ENCODE measurements at places on chromosomes 7 and 10.
A peak's percentile ranks its signal among the peaks of the same experiment; 100 is the strongest.

GRCh38 chr7:37212051-37212450 is 236.6 kb downstream of the ELMO1 start:
- DNase-seq: no peak

DNA sequence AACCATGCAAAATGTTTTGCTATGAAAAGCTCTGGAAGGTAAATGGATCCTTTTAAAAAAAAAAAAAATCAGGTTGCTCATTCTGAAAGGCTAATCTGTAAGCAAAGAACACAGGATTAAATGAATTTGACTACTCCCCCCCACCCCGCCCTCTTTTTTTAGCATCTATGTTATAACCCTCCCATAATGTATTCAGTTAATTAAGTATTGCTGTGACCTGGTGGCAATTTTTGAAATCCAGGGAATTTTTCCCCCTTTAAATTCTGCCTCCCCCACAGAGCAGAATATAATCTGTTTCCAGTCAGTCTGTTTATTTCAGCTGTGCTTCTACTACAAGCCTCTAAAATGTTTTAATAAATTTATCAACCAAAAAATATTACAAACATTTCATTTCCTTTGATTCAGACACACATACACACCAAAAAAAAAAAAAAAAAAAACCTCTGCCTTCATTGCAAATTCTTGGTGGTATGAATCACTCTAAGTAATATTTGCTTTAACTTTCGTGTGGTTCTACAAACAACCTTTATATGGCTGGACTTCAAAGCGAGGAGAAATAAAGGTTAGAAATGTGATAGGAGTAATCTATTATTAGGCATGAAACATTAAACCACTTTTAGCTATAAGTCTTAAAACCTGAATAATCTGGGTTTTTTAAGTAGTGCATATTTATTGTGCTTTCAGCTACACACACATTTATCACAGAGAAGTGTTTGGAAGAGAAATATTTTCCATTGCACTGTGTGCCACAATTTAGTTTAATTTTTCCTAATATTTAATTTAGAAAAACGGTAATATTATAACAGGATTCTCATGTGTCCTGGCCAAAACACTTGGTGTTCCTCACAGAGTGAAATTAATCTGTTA is 64.4 kb upstream of the ARID5B start:
- DNase-seq: no peak

DNA sequence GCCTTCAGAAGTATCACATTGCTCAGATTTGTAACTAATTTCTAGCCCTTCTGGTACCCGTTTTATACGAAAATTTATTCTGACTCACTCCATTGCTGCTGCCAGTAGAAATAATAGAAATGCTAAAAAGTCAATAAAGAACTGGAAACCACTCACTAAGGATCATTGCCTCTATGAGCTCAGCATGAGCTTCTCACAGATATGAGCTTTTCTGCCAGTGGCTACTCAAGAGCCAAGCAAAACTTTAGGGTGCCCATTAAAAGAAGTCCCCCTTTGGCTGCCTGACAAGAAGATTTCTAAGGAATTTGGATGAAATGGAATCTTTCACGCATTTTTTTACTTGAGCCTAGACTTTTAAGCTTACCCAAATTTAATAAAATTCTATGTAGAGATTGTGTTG is 52.5 kb downstream of the GPR37 start:
- DNase-seq: no peak

- DNase-seq: peak; percentile 26
These were observed 125.5 kb downstream of the CLEC2L start for GRCh38 chr7:139648941-139649425.

DNA sequence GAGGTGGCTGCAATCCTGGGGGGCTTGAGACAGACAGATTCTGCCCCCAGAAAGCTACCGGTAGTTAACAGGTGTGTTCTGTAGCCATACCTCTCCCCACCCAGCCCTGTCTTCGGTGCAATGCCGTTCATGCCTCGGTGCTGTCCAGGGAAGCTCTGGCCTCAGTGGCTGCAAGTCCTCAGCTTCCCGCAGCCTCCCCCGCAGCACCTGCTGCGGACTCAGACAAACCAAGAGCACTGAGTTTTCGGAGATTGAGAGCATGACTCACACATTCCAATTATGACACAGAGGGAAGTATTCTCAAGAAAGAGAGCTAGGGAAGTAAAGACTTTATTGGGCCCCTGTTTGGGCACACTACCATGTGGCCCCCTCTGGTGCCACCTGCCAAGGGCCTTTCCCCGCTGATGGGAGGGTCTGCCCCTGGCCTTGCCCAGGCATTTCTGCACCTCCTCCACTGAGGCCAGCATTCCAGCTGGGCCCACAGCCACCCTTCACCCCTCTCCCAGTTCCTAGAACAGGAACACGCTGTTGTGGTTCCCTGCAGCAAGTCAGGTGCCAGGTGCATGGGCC is 30.2 kb upstream of the EZH2 start:
- DNase-seq: no peak

DNA sequence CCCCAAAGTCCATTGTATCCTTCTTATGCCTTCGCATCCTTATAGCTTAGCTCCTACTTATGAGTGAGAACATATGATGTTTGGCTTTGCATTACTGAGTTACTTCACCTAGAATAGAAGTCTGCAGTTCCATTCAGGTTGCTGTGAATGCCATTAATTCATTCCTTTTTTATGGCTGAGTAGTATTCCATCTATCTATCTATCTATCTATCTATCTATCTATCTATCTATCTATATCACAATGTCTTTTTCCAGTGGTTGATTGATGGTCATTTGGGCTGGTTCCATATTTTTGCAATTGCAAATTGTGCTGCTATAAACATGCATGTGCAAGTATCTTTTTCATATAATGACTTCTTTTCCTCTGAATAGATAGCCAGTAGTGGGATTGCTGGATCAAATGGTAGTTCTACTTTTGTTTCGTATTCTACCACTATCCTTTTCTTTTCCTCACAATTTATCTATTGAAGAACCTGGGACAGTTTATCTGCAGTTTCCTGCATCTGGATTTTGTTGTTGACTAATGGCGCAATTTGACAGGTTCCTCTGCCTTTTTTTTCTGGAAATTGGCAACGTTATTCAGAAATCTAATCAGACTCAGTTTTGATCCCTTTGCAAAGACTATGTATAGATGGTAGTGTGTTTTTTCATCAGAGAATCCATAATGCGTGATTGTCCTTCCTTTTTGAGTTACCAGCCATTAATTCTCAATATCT is 287.2 kb downstream of the ARL4A start:
- DNase-seq: no peak

- DNase-seq: no peak
These were observed 552.7 kb downstream of the DNAJB6 start for GRCh38 chr7:157889480-157889879.

DNA sequence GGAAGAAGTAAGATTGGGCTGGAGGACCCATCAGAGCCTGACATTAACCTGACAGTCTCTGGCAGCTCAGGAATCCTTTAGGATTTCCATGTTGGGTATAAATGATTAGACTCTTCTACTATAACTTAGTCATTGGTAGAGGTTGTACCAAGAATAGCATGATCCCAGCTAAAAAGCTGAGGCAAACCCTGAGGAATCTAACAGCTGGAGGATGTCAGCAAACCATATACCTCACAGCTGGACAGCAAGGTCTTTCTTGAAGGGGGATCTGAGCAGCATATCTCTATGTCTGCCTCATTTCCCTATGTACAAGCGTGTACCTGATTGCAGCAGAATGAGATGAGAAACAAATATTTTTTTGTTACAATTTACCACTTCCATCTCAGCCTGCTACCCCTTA is 103.2 kb downstream of the NPSR1 start:
- no peak for DNase-seq

GRCh38 chr7:156963472-156963871 is 14.0 kb downstream of the NOM1 start:
- DNase-seq: no peak

- DNase-seq: peak; percentile 40
These were observed at the start of gene HMX3 for GRCh38 chr10:123135415-123136141. TSS of gene HMX3 (plus strand) at chr10:123135970. CDS start at chr10:123136051, 81 bp downstream.

GRCh38 chr7:67593794-67594193 is 597.2 kb downstream of the TYW1 start:
- no peak for DNase-seq

GRCh38 chr7:142428094-142428493 is 170.2 kb upstream of the PRSS58 start:
- DNase-seq: no peak

GRCh38 chr7:151280388-151281019 is 32.0 kb upstream of the SMARCD3 start:
- DNase-seq: no peak

DNA sequence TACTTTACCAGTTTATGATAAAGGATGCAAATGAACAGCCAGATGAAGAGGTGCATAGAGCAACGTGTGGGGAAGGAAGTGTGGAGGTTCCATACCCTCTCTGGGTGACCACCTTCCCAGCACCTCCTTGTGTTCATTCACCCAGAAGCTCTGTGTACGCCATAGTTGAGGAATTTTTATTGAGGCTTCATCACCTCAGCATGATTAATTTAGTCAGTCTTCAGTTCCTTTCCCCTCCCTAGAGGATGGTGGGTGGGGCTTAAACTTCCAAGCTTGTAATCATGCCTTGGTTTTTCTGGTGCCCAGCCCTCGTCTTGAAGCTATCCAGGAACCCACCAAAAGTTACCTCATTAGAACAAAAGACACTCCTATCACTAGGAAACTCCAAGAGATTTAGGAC is 162.7 kb downstream of the PLCE1 start:
- no peak for DNase-seq

GRCh38 chr10:110067960-110068770 is 60.4 kb downstream of the ADD3 start:
- DNase-seq: peak; percentile 72

DNA sequence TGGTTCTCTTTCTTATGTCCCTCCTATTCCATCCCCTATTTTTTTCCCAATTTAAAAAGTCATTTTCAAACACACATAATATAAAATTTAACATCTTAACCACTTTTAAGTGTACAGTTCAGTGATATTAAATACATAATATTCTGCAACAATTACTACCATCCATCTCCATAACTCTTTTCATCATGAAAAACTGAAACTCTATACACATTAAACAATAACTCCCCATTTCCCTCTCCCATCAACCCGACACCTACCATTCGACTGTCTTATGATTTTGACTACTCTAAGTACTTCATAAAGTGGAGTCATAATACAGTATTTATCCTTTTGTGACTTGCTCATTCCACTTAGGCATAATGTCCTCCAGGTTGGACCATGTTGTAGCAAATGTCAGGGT is 2.6 kb downstream of the KIF11 start:
- no peak for DNase-seq

DNA sequence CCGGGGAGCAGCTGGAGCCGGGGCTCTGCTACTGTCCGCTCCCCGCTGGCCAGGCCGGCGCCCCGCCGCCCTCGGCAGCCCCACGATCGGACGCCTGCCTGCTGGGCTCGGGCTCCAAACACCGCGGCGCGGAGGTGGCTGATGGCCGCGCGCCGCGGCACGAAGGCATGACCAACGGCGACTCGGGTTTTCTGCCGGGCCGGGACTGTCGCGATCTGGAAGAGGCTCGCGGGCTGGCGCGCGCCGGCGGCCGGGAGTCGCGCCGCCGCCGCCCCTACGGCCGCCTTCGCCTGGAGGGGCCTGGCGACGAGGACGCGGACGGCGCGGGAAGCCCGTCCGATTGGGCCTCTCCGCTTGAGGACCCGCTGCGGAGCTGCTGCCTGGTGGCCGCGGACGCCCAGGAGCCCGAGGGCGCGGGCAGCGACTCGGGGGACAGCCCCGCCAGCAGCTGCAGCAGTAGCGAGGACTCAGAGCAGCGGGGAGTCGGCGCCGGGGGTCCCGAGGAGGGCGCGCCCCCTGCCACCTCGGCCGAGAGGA is 570 bp downstream of the TBC1D12 start:
- DNase-seq: no peak

DNA sequence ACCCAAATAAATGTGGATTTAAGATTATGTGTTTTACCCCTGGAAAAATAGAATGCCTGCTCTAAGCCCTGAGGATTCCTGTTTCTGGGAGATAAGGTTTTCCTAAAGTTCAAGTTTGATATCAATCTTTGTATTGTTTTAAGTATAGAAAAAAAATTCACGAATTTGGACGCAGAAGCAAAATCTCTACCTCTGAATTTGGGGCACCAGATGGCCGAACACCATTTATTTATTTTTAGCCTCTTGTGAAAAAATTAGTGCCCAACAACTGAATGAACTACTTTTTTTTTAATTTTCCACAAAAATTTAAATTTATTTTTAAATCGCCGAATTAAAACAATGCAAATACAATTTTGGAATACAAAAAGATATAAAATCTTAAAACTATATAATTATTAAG is 128.1 kb upstream of the SP4 start:
- no peak for DNase-seq

DNA sequence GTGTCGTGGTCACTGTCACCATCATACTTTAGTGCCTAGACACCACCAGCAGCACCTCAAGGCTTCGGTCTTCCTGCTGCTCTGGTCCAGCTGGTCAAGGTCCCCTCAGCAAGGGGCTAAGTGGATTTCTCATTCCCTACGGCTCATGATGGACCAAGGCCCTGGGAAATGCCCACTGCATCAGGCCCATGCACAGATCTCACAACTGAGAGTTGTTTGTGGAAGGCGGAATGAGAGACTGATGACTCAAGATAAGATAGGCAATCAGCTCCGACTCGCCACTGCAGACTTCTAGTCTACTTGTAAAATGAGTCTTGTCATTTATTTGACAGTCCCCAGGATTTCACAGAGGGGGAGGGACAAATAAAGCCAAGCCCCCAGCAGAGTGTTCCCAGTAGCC is 108.4 kb upstream of the TBX20 start:
- no peak for DNase-seq

- DNase-seq: no peak
These were observed 146.0 kb downstream of the PLXNA4 start for GRCh38 chr7:132430041-132430855.

DNA sequence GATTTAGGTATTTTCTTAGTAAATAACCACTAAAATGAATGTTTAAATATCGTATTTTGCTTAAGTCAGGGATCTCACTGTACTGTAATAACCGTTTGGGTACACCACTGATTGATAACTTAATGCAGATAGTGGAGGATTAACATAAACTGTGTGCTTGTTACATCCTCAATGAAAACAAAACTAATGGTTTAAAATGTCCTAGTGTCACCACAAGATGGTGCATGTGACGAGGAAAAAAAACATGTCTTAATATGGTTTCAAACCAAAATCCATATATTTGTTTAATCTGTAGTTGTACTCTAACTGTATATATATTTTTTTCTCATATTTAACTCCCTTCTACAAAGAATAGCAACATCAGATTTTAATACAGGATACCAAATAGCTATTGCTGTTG is 19.2 kb downstream of the ARMC10 start:
- DNase-seq: no peak

GRCh38 chr7:105644937-105645336 is 63.6 kb upstream of the EFCAB10 start:
- DNase-seq: no peak

DNA sequence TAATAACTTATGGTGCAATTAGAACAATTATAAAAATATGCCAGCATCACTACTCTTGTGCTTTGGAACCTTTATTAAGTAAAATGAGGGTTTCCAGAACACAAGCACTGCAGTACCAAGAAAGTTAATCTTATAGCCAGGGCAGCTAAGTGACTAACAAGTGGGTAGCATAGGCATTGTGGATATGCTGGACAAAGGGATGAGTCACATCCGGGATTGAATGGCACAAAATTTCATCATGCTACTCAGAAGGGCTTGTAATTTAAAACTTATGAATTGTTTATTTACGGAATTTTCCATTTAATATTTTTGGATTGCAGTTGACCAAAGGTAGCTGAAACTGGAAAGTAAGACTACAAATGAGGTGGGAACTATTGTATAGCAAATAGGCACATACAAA is 250.6 kb downstream of the C7orf25 start:
- DNase-seq: no peak

GRCh38 chr7:44987457-44987856 is 8.6 kb upstream of the MYO1G start:
- DNase-seq: no peak

Data from CD4-positive, alpha-beta T cell treated with Interleukin-4 for 1 hour (primary cell).